Thyroid gland (tissue), 4 donors: ENCODE measurements at places on chromosomes 16 and 17.

DNA sequence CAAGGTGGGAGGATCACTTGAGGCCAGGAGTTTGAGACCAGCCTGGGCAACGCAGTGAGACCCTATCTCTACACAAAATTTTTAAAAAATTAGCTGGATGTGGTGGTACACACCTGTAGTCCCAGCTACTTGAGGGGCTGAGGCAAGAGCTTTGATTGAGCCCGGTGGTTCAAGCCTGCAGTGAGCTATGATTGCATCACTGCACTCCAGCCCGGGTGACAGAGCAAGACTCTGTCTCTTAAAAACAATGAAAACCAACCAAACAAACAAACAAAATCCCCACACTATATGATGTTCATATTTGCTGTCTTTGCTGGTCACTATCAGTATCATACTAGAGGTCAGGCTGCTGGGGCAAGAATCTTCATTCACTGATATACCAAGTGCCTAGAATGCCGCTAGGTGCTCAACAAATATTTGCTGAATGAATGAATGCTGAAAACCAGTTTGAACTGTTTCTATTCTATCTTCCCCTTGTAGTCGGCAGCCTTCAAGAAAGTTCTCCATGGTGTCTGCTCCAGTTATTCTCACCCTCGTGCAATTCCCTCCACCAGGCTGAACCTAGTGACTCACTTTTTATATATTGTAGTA is 127.0 kb downstream of the IRX3 start:
- DNase-seq: no peak

- DNase-seq: no peak
Observed at GRCh38 chr17:7789131-7789530, 44.9 kb upstream of the KDM6B start.

DNA sequence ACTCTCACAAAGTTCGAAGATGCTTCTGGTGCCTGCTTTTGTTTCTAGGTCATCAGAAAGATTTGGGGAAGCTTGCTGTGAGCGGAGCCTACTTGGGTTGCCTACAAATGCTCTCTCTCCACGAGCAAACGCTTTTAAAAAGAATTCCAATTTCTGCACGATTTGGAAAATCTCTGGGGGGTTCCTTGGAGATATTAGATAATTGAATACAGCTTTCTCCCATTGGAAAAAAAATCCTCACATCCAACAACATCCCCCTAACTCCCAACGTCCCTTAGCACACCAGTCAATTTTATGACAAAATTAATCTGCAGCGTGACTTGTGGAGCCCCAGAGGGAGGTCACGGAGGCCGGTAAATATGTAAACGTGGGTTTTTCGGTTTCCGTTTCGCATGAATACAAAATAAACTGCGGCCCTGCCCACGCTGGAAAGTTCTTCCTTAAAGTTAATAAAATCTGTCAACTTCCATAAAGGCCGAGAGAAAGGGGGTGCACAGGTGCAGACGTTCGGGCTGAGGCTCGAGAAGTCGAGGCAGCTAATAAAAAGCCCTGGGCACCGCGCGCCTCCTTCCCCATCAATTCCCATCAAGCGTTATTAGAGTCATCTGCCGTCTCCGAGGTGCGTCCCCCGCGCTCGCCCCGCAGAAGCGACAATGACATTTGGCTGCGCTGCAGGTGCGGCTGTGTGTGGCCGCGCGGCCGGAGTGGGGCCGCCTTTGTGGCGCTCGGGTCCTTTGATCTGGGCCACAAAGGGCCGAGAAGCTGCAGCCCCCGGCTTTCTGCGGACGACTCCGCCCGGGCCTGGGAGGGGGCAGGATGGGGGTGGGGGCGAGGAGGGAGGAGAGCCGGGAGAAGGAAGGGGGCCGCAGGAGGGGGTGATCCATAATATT is 37.6 kb downstream of the SALL1 start:
- no peak for DNase-seq

GRCh38 chr17:17132746-17133145 is 73.4 kb downstream of the PLD6 start:
- DNase-seq: no peak

GRCh38 chr17:7393613-7394451 is 493 bp downstream of the PLSCR3 start:
- DNase-seq: peak; percentile 61

- no peak for DNase-seq
Observed at GRCh38 chr17:29154516-29155226, 25.5 kb downstream of the MYO18A start.

GRCh38 chr17:61875285-61875684 is 12.0 kb upstream of the BRIP1 start:
- DNase-seq: no peak

- DNase-seq: no peak
Observed at GRCh38 chr17:20128036-20128667, 119.0 kb downstream of the SPECC1 start.

GRCh38 chr16:20844588-20844987 is 38.3 kb downstream of the REXO5 start:
- DNase-seq: no peak

GRCh38 chr16:47060596-47060995 is 83.1 kb downstream of the NETO2 start:
- DNase-seq: no peak

DNA sequence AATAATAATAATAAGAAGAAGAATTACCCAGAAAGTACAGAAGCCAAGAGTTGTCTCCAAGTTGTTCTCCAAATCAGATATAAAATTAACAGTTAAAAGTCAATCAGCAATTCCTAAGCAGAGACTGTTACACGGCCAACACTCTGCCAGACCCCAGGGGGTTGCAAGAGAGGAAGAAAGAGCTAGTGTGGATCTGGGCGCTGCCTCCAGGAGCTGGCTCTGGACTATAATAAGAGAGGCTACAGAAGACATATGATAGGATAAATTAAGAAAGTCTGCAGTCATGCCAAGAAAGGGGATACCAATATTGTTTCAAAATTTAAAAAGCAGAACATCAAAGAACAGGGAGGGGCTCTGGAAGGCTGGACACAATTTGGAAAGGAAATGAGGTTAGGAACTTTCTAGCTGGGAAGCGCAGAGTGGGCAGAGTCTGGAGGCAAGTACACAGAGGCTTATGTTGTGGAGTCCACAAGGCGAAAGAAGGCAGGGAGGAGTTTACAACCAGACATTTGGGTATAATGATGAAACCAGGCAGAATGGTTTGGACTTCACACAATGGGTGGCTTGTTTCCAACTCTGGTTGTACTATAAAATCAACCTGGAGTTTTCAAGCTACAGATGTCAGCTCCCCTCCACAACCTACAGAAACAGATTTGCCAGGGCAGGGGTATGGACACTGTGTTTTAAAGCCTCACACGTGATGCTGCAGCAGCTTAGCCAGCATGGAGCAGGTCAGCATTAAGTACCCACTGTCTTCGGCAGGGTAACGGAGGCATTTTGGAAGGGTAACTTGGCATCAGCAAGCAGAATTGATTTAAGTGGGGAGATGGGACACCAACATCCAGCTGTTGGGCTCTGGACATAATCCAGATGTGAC is 49.4 kb downstream of the SLC39A11 start:
- no peak for DNase-seq

DNA sequence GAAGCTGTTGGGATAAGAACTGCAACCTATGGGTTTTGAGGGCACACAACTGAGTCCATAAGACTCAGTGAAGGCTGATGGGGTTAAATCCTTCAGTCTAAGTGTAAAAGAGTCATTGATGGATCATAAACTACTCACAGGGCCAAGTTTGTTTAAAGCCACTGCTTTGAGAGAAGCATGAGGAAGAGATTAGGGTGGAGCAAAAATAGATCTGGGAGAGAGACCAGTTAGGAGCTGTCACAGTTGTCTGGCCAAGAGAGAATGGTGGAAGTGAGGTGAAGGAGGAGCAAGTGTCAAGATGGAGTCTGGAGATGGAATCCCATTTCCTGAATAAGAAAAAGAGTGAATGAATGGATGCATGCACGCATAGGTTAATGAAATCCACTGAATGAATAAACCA is 379.1 kb upstream of the CDH11 start:
- no peak for DNase-seq

GRCh38 chr17:57577751-57578607 is 167.1 kb downstream of the CCDC182 start:
- DNase-seq: peak; percentile 76

- DNase-seq: no peak
Observed at GRCh38 chr17:30173649-30174048, 57.0 kb downstream of the NSRP1 start.

DNA sequence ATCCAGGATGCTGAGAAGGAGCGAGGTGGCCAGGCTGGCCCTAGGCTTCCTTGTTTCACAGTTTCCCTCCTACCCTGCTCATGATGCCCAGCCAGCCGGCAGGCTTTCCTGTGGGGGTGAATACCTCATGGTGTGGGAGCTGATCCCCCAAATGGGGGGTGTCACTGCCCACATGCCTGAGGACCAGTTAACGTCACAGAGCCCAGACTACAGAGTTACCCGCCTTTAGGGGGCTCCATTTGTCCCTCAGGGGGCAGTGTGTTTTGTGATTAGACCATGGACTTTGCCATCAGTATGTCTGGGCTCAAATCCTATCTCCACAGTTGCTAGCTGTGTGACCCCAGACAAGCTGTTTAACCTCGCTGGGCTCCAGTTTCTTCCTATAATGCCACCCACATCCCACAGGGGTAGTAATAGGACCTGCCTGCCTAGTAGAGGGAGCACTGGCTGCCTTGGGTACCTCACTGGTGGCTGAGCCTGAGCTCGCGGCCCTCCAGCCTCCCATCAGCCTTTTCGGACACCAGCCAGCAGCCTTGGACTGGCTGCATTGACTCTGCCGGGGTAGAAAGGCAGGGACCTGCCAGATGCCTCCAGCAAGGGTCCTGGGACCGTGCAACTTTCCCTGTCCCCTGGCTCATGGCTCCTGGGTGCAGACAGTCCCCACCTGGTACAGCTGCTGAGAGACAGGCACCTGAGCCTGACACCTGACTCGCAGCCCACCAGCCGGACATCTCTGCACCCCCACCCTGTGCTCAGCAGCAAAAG is 87.5 kb upstream of the GSE1 start:
- no peak for DNase-seq

GRCh38 chr17:48459070-48459844 is 29.2 kb upstream of the SKAP1 start:
- no peak for DNase-seq

- DNase-seq: peak; percentile 77
Observed at GRCh38 chr17:31462261-31462660, 70.8 kb downstream of the RAB11FIP4 start.

- no peak for DNase-seq
Observed at GRCh38 chr17:48907713-48908046, 527 bp upstream of the UBE2Z start.

GRCh38 chr17:80646328-80646727 is 101.7 kb downstream of the RPTOR start:
- DNase-seq: no peak

- no peak for DNase-seq
Observed at GRCh38 chr17:43601280-43602039, 55.3 kb upstream of the ETV4 start.

DNA sequence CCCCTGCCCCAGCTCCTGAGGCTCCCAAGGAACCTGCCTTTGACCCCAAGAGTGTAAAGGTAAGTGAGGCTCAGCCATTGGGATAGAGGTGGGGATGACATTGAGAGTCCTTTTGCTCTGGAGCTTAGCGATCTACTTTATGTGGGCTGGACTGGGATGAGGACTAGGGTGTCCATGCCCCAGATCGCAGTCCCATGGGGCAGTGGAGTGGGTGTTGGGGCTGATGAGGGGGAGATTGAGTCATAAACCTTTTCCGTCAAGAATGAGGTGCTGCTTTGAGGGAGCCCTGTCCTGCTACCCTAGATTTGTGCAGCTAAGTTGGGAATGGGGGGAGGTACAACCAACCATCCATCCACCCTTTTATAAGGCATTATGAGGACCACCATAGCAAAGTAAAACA is 351 bp downstream of the MYL4 start:
- DNase-seq: no peak

DNA sequence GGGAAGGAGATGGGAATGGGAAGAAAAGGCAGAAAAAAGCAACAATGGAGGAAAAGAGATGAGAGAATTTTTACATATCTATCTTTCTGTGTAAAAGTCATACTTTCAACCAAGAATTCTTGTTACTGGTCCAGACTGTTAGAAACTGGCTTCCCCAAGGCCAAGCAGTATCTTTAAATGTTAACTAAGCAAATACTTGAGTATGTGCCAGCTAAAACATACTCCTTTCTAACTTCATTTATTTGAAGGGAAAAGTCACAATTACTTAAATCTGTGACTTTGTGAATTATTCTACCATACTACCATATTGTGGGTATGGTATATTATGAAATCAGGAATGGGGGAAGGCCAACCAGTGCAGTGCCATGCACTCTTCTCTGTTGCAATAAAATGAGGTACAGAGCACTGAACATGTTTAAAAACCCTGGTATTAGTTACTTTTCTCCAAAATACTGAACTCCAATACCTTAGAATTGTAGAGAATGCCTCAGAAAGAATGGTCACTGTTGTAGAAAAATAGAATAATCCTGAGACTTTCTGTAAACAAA is 92.3 kb upstream of the C17orf78 start:
- DNase-seq: no peak

DNA sequence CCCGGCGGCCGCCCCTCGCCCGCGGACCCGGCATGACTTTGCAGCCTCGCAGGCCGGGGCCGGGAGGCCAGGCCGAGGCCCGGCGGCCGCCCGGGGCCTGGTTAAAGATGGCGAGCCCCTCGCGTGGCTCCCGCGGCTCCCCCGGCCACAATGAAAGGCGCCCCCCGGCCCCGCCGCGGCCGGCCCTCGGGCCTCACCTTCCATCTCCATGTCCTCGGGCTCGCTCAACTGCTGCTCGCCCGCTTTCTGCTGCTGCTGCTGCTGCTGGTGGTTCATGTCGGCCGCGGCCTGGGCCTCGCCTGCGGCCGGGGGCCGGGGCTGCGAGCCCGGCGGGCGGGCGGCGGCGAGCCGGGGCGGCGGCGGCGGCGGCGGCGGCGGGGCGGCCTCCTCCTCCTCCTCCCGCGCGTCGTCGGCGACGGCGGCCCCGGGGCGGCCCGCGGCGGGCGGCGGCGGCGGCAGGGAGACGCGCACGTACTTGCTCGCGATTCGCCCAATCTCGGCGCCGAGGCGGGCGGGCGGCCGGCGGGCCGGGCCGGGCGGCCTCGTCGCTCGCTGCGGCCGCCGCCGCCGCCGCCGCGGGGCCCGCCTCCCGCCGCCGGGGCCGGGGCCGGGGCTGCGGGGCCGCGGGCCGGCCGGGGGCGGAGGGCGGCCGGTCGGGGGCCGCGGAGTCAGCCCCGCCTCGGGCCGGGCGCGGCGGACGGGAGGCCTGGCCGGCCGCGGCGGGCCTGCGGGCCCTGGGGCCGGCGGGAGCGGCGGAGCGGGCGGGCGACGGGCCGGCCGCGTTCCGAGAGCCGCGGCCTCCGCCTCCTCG is 491 bp downstream of the USP7 start:
- no peak for DNase-seq

GRCh38 chr16:1643521-1643920 is 31.4 kb downstream of the CRAMP1 start:
- no peak for DNase-seq

DNA sequence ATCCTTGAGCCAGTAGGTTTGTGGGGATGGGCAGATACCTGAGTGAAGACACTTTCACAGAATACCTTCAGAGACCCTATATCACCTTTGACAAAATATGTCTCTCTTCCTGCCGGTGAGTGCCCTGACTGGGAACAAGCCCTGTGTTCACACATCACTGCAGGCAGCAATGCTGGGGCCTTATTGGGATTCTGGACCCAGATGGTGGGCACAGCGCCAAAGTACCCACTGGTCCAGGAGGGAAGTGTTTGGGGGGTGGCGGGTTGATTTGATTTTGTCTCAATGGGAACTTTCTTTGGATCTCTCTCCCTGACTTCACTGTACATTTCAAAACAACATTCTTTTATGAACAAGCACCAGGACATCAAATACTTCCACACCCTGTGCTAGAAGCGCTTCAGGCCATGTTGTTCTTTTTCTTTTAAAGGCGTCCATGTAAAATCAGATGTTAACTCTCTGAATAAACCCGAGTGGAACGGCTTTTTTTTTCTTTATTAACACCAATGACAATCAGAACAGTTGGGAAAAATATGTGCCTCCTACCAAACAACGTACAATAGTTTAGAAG is 62.4 kb upstream of the AKTIP start:
- DNase-seq: no peak
